ENCODE measurements at places on chromosomes 7 and 10.

- no peak for DNase-seq
Measured at GRCh38 chr7:2959828-2960599, 83.7 kb downstream of the CARD11 start.

DNA sequence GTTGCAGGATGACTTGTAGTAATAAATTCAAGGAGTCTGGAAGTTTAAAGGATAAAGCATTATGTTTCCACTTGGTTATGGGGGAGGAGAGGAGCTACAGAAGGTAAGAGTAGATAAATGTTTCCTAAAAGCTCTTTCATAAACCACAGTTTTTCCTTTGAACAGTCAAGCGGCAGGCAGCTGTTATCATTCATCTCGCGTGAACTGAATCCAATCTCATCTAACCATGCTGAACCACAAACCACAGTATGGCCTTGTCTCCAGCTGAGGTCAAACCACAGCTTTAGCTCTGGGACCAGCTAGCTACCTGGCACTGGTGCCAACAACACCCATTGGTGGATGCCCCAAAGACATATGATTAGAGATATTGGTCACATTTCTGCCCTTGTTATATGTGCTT, 63.3 kb downstream of the NOC3L start:
- no peak for DNase-seq

DNA sequence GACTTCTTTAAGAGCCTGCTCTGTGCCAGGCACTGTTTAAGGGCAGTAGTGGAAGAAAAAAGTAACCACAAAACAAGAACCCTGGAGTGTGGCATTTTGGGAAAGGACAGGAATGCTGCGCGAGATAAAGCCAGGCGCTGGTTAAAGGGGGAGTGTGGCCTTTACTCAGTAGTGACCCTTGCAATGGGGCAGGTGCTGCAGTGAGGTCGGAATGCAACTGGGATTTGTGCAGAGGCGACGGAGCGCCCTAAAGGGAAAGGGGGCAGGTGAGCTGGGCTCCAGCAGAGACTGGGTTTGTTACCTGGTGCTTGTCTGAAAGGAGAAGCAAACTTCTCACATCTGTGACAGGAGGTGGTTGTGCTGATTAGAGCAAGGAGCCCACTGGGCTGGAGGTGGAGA, 263.6 kb downstream of the ACTR3B start:
- no peak for DNase-seq

DNA sequence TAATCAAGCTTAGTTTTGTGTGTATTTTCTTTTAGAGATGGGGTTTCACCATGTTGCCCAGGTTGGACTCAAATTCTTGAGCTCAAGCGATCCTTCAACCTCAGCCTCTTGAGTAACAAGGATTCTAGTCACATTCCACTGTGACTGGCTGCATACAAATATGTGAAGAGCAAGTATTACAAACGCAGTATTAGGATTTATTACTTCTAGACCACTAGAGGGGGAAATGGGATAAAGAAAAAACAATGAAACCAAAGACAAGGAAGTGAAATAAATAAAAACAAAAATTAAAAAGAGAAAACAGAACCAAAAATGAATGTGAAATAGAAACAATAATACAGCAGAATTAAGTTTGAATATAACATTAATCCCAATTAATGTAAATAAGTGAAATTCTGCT, 308.7 kb downstream of the ANKRD30A start:
- no peak for DNase-seq

DNA sequence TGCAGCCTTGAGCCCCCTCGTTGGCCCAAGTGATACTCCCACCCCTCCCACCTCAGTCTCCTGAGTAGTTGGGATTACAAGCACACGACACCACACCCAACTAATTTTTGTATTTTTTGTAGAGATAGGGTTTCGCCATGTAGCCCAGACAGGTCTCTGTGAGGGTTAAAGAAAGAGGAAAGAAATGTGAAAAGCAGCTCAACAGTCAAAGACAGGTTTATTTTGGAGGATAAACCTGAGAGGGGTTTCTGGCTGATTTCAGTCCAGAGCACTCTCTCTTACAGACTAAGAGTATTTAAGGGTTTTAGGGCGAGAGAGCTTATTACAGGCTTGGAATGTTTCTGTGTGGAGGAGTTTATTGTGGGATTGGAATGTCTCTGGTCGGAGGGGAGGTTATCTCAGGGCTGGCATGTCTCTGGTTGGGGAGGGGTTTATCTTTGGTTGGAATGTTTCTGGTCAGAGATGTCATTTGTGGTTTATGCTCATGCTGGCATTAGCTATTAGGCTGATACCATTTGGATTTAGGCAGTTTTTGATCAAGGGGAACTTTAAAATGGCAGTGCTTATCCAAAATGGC, 26.1 kb upstream of the SNX10 start:
- no peak for DNase-seq

DNA sequence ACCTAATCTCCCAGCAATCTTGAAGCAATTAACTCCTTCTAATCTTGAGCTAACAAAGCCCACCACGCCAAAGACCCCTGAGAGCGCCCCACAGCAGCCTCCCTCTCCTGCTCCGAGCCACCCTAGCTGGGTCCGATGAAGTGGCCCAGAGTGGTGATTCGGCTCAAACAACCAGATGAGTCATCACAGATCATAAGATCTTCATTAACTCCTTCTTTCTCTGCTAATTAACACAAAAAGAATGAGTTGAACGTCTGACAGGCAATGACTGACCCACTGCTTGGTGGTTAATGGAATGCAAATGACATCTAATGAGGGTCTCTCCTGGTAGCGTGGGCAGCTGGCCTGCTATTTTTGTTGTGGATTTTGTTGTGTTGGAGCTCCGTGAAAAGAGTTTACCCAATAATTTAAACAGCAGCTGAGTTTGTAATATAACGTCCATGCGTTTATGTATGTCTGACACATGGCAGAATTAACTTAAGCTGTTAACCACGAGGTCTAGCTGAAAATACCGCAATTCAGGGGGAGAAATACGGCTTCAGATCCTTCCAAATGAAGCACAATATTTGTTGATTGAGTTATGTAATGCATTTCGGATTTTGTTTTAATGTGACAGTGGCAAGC, 161.4 kb downstream of the RAB11FIP2 start:
- DNase-seq = no peak

DNA sequence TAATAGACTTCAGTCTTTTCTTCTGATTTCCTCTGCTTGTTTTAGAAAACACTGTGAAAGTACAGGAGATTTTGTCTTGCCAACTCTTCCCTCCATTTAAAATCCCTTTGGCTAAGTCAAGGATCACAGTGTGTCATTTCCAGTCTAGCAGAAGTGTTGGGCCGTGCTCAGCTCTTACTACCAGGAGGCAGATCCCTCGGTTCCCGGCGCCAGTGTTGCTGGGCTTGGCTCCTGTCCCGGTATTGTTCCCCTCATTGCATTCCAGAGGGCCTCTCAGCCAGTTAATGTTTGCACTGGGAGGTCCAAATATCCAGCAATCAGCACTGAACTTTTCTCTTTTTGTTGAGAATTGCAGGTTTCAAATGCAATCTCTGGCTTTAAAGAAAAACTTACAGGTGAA, 612.1 kb upstream of the MGMT start:
- no peak for DNase-seq

- no peak for DNase-seq
Measured at GRCh38 chr10:133141144-133141957, 18.7 kb upstream of the KNDC1 start.

DNA sequence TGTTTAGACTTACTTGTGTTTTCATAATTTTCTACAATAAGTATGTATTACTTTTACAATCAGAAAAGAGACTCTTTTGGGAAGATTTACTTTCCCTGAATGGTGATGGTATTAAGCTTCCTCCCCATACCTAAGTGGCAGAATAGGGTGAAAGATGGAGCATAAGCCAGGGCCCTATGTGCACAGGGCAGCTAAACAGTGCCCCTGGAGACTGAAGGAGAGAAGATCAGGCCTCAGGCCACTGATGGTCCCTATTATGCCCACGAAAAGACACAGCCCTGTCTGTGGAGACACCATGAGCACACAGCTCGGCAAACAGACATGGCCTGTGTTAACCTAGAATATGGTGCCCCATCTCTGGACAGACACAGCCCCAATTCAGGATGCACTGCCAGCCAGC, 139.4 kb downstream of the OAT start:
- no peak for DNase-seq

- DNase-seq = no peak
Measured at GRCh38 chr7:134315679-134316538, 821 bp downstream of the SLC35B4 start.

Data from spleen (tissue), 13 donors.